ENCODE measurements at places on chromosomes 16 and 17. TPM values are rescaled to one million over a fixed set of nuclear protein-coding genes. Genes with fewer than 3 reads are reported as not detected.

- peak; percentile 45 for DNase-seq
Observed at GRCh38 chr16:56203052-56203451, 11.8 kb downstream of the GNAO1 start.

DNA sequence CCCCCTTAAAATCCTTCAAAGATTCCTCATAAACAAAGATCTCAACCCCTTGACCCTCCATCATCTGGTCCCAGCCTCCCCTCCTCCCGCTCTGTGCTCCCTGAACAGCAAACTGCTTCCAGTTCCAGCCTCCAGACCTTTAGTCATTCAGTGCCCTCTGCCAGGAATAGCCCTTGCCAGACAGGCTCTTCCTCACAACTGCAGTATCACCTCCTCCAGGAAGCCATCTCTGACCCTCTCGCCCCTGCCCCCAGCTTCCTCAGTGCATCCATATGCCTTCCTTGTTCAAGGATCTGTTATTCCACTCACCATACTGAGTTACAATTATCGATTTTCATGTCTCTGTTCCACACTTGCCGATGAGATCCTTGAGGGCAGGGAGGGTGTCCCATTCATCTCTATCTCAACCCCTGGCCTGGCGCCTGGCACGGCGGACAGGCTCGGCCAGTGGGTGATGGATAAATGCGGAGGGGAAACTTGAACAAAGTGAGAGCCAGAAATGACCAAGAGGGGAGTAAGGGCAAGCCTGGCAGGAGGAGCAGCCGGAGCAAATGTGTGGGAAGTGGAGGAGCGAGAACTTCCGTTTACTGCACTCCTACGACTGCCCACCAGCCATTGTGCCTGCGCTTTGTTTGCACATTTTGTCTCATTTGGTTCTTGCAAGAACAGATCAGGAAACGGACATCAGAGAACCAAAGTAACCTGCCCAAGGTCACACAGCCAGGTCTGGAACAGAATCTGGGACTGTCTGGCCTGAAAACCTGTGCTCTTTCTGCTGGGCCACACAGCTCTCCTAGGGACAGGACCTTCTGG lies 2.0 kb upstream of the NXPH3 start:
- DNase-seq = no peak

DNA sequence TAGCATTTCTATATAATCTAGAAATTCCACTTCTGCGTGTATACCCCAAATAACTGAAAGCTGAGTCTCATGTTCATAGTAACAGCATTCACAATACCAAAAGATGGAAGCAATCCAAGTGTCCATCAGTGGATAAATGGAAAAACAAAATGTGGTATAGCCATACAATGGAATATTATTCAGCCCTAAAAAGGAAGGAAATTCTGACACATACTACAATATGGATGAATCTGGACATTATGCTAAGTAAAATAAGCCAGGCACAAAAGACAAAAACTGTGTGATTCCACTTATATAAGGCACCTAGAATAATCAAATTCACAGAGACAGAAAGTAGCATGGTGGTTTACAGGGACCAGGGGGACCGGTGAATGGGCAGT lies 20.4 kb downstream of the HOXB1 start:
- no peak for DNase-seq

GRCh38 chr17:4998732-4999429 lies 1.1 kb downstream of the KIF1C start:
- DNase-seq = no peak

- DNase-seq = no peak
Observed at GRCh38 chr17:80790981-80791742, 200.5 kb upstream of the CHMP6 start.

DNA sequence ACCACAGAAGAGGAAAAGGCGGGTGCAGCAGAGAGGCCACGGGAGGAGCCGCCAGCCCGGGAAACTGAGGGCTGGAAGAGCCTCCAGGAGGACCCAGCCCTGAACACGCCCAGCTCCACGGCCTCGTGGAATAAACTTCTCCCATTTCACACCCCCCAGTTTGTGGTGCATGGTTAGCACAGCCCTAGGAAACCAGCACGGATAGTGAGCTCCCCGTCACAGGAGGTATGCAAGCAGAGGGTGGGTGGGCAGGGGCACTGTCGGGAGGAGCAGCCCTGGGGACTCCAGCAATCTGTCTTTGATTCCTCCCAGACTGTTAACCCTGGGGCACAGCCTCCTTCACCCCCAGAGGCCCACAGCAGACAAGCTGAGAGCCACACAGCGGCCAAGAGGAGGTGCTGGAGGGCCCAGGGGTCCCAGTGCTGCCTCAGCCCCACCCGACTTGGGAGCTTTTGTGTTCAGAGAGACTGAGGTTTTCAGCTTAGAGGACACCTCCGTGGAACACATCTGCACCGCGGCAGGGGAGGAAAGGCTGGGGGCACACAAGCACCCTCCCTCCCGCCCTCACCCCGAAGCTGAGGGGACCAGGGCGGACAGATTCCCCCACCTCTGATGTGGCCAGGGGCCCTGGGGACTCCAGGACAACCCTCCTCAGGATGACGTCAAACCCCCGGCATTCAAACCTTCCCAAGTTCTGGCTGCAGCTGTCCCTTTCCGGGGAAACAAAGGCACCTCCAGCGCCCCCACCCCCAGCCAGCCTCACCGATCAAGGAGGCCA lies 1.7 kb upstream of the IL17C start:
- no peak for DNase-seq

- peak; percentile 19 for DNase-seq
Observed at GRCh38 chr17:27456681-27457359, 572 bp downstream of the KSR1 start.

DNA sequence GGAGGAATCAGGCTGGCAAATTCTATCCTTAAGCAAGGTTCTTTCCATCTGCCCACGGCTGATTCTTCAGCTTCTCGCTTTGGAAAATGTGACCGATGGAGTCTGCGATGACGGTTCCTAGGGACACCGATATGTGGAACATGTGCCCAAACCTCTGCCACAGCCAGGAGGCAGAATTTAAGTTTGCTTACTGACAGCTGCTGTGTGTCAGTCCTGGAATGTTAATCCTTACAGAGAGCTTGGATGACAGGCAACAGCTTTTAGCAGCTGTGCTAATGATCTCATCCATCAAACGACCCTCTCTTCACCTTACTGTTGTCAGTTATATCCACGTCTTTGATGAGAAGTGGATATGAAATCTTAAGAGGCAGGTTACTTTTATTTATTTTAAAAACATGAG lies 11.4 kb upstream of the MYH13 start:
- DNase-seq = peak; percentile 98

GRCh38 chr17:81097943-81098308 lies 63.0 kb downstream of the BAIAP2 start:
- DNase-seq = peak; percentile 61

DNA sequence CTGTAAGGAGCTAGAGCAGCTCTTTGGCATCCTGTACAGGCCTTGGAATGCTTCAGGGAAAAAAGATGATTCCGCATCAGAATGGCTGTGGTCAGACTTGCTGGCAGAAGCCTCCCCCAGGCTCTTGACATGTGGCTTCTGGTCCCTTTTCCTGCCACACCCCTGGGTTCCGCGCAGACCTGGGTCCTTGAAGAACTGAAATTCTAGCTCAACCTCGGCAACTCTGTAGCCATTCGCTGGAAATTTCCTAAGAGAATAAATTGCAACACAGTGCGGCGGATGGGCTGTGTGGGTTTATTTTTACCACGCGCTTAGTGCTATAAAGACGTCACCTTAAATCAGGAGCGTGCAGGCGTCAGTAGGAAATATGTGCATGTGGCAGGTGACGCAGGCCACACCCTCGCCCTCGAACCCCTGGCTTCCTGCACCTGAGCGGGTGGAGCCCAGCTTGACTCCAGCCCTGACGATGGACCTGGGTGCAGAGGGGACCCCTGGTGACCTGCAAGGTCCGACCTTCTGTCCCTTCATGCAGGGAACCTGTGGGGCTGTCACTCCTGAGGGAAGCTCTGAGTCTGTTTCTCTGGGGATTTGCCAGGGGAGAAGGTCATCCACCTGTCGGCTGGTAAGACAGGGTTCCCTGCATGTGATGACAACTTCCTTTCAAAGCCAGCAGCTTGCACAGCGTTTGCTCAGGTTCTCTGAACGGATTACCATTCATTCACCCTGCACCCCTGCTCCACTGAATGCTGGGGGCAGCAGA lies 46.3 kb downstream of the METRNL start:
- no peak for DNase-seq

DNA sequence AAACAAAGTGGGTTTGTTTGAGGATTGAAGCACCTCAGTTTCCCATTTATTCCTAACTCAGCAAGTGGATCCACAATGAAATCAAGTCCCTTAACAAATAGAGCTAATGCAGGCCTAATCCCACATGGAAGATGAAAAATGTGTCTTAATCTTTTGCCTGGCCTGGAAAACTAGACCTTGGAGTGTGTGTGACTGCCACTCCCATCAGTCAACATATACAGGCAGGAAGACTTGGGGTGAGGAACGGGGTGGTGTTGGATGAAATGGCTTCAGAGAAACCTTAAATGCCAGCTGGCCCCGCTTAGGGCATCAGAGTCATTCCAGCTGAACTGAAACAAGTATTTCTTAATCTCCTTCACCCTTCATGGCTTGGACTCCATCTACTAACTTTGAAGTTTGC lies 269.5 kb downstream of the MAF start:
- no peak for DNase-seq

GRCh38 chr16:61858988-61859387 lies 177.2 kb downstream of the CDH8 start:
- peak; percentile 77 for DNase-seq

- no peak for DNase-seq
Observed at GRCh38 chr17:1181753-1182137, 2.0 kb upstream of the ABR start.

DNA sequence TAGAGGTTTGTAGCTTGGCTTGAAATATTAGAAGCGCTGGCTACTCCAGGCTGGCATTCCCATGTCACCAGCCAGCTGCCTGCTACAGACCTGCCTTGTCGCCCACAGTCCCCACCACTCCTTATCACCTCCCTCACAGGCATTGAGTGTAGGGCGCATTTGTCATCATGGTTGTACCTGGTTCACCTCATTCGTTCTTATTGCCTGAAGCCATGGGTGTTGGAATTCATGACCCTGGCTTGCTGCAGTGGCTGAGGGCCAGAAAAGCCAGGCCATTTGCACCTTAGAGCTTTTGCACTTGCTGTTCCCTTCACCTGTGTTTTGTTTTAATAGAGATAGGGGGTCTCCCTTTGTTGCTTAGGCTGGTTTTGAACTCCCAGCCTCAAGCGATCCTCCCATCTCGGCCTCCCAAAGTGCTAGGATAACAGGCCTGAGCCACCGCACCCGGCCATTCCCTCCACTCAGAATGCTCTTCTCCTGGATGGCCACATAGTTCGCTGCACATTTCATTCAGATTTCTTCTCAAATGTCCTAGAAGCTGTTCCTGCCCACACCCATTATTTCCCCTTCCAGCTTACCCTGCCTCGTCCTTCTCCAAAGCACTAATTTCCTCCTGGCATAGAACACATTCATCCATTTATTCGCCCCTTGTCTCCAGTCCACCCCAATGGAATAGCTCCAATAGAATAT lies 97.6 kb downstream of the C16orf78 start:
- no peak for DNase-seq

GRCh38 chr17:7846765-7847661 lies 7.9 kb upstream of the TMEM88 start:
- no peak for DNase-seq

DNA sequence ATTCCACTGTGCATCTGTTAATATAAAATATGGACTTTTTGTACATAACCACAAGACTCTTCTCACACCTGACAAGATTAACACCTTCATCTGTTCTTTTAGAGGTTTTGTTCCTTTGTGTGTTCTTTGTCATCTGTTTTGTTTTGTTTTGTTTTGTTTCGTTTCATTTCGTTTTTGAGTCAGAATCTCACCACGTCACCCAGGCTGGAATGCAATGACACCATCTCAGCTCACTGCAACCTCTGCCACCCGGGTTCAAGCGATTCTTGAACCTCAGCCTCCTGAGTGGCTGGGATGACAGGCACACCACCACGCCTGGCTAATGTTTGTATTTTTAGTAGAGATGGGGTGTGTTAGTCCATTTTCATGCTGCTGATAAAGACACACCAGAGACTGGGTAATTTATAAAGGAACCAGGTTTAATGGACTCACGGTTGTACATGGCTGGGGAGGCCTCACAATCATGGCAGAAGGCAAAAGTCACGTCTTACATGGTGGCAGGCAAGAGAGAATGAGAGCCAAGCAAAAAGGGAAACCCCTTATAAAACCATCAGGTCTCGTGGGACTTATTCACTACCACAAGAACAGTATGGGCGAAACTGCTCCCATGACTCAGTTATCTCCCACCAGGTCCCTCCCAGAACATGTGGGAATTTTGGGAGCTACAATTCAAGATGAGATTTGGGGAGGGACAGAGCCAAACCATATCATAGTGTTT lies 22.3 kb downstream of the C16orf90 start:
- DNase-seq = peak; percentile 65

GRCh38 chr16:70782237-70782636 lies 18.7 kb downstream of the VAC14 start:
- no peak for DNase-seq

DNA sequence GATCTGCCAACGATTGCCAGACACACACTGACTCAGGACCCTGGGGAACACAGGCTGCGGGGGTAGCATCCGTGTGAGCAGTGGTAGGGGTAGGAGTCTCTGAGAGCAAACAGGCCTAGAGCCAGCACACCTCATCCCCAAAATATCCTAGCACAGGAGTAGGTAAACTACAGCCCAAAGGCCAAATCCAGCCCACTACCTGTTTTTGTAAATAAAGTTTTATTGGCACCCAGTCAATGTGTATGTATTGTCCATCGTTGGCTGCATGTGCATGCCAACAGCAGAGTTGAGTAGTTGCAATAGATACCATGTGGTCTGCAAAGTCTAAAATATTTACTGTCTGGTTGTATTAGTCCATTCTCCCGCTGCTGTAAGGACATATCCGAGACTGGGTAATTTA lies 55.5 kb upstream of the GPRC5B start:
- no peak for DNase-seq

GRCh38 chr17:66605541-66605940 lies 229.4 kb upstream of the CACNG5 start:
- DNase-seq = no peak

DNA sequence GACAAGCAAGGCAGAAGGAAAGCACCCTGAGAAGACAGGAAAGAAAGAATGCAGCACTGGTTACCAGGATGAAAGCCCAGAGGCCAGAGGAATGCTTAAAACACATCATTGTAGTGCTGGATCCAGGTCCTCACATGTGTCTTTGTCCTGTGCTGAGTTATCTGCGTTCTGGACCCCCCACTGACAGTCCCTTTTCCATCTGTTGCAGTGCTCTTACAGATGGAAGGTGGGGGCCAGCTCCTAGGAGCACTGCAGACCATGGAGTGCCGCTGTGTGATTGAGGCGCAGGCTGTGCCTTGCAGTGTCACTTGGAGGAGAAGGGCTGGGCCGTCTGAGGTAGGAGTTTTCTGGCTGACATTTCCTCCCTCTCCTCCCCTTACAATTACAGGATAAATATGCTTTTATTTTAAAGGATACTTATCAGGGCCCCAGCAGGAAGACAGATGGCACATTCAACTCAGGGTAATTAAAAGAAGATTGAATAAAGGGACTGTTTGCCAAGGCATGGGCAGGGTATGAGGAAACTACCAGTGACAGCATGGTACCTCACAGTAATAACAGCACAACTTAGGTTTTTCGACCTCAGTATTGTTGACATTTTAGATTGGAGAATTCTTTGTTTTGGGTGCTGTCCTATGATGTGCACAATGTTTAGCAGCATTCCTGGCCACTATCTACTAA lies 3.0 kb downstream of the EME1 start:
- DNase-seq = no peak

KRT14 gene
- total RNA-seq = not detected

C16orf96 gene
- total RNA-seq = not detected

ERN2 gene
- not detected for total RNA-seq

KRT36 gene
- not detected for total RNA-seq

CRHR1 gene
- total RNA-seq = not detected

PRAC2 gene
- not detected for total RNA-seq

LRRC36 gene
- not detected for total RNA-seq

SEZ6 gene
- total RNA-seq = not detected

CPNE7 gene
- 119 TPM for total RNA-seq

Data from LHCN-M2 (cell line).